Psoas muscle (tissue), 8 donors: ENCODE measurements at places on chromosomes 12 and 14. TPM values are rescaled to one million over a fixed set of nuclear protein-coding genes. Genes with fewer than 3 reads are reported as not detected.

- DNase-seq, result peak; percentile 74
These were observed at the start of gene STAC3 for GRCh38 chr12:57250956-57251355. Gene STAC3 (minus strand): TSS chr12:57251187. CDS start chr12:57249636, 1,551 bp downstream.

GRCh38 chr12:114291389-114292060 is 114.4 kb downstream of the TBX5 start:
- DNase-seq, result no peak

DNA sequence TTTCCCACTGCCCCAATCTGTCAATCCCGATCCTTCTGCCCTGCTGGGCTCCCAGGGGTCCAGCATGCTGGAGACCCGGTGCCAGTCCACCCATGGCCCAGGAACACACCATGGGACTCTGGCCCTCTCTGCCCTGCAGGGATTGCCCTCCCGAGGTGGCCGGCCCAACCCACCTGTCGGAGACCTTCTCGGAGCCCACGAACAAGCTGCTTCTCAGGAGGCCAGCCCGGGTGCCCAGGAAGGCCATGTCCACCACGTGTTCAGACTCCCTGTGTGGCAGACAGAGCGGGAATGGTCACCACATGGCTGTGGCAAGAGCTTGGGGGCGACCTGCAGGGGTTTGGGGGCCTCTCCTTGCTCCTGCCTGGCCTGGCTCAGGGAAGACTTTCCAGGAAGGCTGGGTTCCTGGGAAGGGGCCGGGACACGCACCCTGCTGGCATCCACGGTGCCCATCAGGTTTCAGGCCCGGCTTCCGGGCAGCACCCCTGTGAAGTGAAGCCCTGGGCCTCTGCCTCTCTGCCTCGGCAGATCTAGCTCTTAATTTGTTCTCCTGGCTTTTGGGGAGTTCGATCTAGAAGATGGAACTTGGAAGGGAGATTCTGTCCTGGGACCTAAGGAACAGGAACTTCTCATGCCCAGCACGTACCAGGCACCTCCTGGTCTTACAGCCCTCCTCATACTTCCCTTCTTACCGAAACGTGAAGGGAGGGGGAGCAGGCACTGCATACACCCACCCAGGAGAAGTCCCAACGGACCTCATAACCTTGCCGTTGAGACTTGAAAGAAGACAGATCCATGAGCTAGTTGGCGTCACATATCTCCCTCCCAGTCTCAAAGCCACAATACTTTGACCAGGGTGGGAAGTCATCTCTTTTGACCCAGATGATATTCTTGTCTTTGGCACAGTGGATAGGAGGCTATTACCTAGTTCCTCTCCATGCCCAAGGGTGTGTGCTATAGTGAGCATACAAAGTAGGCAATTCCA is 26.3 kb downstream of the LRTM2 start:
- DNase-seq, result no peak

DNA sequence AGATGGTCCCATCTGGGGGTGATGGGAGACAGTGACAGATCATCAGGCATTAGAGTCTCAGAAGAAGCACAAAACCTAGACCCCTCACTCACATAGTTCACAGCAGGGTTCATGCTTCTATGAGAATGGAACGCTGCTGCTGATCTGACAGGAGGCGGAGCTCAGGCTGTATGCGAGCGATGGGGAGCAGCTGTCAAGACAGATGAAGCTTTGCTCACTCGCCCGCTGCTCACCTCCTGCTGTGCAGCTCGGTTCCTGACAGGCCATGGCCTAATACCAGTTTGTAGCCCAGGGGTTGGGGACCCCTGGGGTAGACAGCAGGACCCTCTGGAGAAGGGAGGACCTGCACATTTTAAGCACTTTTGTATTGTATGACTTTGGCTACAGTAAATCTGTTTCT is 111.2 kb downstream of the LGMN start:
- no peak for DNase-seq

DNA sequence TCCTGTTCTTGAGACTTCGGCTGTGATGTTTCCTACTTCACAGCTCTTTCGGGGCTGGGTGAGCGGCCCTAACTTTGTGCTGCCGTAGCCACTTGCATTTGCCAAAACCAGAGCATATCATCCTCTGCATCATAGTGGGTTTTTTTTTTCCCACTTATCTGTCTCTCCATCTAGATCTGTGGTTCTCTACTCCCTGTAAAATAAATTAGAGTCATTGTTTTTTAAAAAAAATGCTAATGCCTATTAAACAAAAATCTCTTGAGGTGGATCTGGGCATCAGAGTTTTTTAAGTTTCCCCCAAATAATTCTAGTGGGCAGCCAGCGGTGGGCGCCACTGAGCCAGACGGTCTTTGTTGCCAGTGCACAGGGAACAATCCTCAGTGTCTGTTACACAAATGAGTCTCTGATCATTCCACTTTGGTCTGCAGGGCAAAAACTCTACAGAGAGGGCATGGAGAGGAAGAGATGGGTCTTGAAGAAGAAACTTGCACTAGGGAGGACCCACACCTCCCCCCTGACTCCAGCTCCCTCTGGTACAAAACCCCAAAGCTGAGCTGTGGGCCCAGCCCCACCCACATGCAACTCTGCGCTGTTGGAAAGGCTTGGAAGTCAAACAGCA is 62.4 kb upstream of the BCL2L14 start:
- DNase-seq, result no peak

DNA sequence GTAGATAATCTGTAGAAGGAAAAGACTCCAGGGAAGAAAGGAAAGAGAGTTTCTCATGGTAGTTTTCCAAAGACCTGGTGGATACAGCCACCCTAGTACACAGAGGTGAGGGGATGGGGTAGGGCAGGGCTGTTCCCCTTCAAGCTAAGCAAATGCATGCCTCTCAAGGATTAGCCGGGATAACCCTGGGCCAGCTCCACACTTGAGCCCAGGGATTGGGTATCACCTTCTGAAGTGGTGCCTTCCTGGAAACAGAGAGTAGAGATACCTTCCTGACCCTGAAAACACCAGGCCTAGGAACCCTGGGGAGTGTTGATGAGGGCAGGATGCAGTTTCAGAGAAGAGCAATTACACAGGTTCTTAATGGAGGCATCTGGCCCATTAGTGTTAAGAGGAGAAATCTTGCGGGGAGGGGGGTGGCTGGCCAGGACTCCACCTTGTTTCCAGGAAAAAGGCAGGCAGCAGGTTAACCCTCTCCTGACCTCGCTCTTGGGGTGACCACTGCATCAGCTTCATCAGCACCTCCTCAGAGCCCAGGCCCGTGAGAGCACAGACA is 106.9 kb upstream of the TMEM233 start:
- DNase-seq, result no peak

- DNase-seq, result no peak
These were observed 114.5 kb upstream of the DYRK2 start for GRCh38 chr12:67534046-67534445.

DNA sequence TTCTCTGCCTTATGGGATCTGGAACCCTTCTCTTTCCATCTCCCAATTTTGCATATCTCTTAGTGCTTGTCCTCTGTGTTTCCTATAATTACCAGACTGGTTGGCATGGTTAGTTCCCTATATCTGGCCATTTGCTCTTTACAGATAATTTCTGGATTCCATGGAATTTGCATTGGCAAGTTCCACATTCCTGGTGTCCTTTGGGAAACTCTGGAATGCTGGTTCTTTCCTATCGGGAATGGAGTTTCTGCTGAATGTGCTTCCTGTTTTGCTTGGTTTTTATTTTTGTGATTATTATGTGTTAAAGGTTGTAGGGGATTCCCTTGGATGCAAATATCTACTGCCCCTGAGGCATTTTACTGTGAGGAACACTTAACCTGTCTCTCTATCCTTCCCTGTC is 193.0 kb upstream of the BTG1 start:
- DNase-seq, result no peak

DNA sequence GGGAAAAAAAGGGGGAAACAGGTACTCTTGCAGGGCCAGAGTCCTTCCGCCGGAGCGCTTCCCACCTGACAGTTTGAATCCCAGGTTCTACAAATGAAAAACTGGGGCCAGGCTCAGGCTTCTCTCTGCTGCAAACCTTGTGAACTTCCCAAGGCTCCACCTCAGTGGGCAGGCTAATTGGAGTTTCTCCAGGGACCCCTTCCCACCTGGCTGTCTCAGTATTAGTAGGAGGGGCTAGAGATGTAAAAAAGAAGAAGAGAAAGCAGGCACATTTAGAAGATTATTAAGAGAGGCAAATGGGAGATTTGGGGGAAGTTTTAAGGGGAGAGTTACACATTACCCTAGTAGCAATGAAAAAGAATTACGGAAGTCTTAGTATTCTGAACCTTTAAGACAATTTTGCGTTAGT is 20.0 kb upstream of the CLEC2D start:
- DNase-seq, result no peak

GRCh38 chr14:25759256-25759655 is 709.3 kb upstream of the STXBP6 start:
- no peak for DNase-seq

DNA sequence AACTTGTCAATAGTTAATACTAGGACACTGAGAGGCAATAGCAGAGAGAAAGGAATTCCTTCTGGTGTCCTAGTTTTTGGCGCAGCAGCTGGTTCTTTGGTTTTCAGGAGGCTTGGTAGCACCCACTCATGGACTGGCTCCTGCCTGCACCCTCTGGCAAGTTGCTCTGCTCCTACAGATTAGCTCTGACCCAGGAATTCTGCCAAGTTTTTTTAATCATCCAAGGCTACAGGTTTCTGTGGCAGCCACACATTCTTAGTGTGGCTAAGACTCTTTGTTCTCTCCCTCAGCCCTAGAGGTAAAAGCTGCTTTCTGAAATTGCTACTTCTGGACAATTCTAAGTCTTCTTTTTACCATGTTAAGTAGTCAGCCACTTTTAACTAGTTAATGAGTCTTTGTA is 72.0 kb upstream of the FKBP4 start:
- no peak for DNase-seq

- DNase-seq, result no peak
These were observed 5.9 kb upstream of the PRPH start for GRCh38 chr12:49288922-49289555.

DNA sequence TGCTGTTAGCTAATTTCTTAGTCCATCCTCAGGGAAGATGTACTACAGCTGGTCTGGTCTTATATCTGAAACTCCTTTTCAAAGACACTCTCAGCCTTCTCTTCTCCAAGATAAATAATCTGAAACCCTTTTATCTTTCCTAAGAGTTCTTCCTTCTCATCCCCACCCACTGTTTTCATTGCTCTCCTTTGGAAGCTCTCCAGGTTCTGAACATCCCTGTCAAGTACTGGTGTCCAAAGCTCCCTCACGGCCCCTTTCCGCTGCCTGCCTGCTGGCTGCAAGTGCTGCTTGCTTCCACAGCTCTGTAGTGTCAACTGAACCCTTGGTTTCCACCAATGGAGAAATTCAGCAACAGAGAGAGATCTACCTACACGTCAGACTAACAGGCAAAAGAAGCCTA is 6.6 kb upstream of the SLC6A13 start:
- no peak for DNase-seq

- peak; percentile 56 for DNase-seq
These were observed at the start of gene B3GNT4 for GRCh38 chr12:122203301-122204166. Gene B3GNT4 (plus strand): TSS chr12:122203709. CDS start chr12:122204619, 910 bp downstream.

- no peak for DNase-seq
These were observed 162.7 kb upstream of the PWP1 start for GRCh38 chr12:107522692-107523477.

DNA sequence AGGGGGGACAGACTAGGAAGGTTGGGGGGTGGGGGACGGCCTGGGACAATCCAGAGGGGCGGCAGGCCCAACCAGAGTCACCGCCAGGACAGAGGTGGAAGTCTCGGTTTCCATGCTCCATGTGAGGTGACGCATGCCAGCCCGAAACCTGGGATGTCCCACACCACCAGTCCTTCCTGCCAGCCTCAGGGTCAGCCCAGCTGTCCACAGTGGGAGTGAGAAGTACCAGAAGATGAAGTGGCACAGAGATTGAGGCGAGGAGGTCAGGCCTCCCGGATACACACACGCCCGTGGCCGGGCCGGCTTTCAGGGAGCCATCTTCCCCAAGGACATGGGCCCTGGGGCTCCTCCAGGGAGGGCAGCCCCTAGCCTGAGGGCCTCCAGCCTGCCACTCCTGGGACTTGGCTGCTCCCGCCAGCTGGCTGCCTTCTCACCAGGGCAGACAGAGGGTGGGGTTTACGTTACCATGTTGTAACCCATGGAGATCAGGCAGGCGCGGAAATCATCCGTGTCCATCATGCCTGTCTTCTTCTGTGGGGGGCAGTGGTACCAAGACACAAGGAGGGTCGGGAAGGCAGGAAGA is 85.2 kb upstream of the ZFP36L1 start:
- no peak for DNase-seq

GRCh38 chr14:72451054-72451972 is 442.6 kb downstream of the DPF3 start:
- no peak for DNase-seq

- no peak for DNase-seq
These were observed 19.0 kb upstream of the KRAS start for GRCh38 chr12:25269701-25270100.

DNA sequence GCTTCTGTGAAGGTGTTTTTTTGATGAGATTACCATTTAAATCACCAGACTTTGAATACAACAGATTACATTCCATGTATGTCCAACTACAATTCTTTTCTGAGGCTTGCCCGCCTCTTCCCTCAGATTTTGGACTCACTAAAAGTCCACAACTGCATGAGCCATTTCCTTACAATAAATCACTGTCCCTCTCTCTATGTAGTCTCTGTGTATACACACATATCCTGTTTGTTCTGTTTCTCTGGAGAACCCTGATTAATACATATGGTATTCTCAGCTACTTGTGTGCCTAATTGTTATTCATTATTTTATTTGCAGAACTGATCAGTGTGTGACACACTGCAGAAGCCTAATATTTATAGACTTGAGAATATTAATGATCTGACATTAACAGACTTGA is 2.4 kb upstream of the MIPOL1 start:
- DNase-seq, result no peak

DNA sequence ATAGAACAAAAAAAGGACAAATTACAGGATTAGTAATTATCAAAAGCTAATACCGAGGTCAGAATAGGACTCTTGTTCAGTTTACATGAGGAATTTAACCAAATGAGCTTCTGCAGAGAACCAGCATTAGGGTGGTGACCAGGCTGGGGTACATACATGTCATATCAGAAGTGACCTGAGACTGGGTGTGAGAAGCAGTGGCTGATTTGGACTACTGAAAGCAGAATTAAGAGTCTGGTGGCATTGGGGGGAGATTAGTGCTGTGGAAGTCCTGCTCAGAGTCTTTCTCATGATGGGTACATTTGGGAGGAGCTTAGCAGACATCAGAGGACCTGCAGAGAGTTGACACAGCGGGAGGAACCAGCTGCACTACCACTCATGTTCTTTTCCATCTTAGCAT is 21.7 kb downstream of the TRAF3 start:
- DNase-seq, result no peak

GRCh38 chr14:32020882-32021281 is 56.2 kb upstream of the ARHGAP5 start:
- no peak for DNase-seq

GRCh38 chr12:57522887-57523705 is 472 bp downstream of the MBD6 start:
- DNase-seq, result peak; percentile 54

GRCh38 chr14:24312736-24313507 is 1.6 kb downstream of the LTB4R start:
- DNase-seq, result peak; percentile 53

GRCh38 chr12:123457980-123458779 is at the start of gene SNRNP35:
Gene SNRNP35 (plus strand): TSS chr12:123458139. CDS start chr12:123465541, 7,402 bp downstream.
- peak; percentile 90 for DNase-seq

The ACOT4 gene
- 0.16 TPM for polyA plus RNA-seq

The IL22 gene
- not detected for polyA plus RNA-seq

The BMP4 gene
- polyA plus RNA-seq, result 4.4 TPM

The IRF2BPL gene
- 4.4 TPM for polyA plus RNA-seq

The OTOGL gene
- 0.07 TPM for polyA plus RNA-seq

The SOX5 gene
- 0.39 TPM for polyA plus RNA-seq

The NOS1 gene
- 5.8 TPM for polyA plus RNA-seq

The FOXG1 gene
- not detected for polyA plus RNA-seq

The PTPRB gene
- polyA plus RNA-seq, result 7.6 TPM
